DMS 273 treated with DMSO at 0.1 percent for 48 hours (cell line): ENCODE measurements at places on chromosomes 1 and 21.

- DNase-seq, result no peak
Measured at GRCh38 chr1:98130408-98130807, 209.6 kb upstream of the DPYD start.

- DNase-seq, result no peak
Measured at GRCh38 chr1:116392717-116393404, 19.8 kb downstream of the ATP1A1 start.

DNA sequence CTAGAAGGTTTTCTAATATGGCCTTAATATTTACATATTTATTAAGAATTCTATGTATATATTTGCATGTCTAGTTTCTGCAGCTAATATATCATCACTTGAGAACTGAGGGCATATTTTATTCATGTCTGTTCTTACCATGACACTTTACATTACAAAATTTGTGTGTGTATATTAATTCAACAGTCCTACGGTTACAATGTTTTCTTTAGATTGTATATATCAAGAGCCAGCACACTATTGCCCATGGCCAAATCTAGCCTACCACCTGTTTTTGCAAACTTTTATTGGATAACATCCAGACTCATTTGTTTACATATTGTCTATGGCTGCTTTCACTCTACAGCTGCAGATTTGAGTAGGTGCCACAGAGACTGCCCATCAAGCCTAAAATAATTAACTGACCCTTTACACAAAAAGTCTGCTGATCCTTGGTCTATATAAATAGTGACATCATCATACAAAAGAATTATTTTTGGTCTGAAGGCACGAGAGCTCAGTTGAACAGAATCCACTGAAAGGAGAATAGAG is 577.4 kb upstream of the PBX1 start:
- DNase-seq, result no peak

DNA sequence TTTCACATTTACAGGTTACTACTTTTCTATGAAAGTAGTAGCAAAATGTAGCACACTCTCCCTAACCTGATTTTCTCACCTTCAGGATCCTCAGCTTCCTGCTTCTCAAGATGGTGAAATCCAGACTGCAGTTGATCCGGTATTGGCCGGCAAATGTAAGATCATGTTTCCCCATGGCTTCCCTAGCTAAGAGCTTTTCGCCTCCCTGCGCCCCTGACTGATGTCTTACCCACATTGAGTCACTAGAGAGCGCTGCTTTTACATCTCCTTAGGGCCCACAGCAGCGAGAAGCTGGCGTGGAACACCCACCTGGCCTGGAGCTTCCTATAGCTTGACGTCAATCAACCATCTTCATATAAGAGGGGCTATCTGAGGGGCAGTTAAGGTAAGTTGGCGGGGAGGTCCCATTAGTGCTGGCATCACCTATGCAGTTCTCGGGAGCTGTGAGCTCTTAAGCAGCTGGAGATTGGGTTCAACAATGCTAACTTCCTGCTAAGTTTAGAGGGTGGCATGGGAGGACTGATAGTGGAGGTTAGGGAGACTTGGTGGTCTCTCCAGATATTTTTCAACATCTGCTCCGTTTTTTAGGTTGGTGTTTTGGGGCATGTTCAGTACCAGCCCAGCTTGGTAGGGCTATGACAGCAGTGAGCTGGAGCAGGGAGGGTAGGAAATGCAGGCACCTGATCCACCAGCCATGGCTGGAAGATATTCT is 5.5 kb downstream of the PTPN7 start:
- peak; percentile 69 for DNase-seq

GRCh38 chr1:90862782-90863181 is 145.7 kb upstream of the BARHL2 start:
- DNase-seq, result no peak

- DNase-seq, result no peak
Measured at GRCh38 chr1:91647061-91647460, 146.4 kb downstream of the CDC7 start.

DNA sequence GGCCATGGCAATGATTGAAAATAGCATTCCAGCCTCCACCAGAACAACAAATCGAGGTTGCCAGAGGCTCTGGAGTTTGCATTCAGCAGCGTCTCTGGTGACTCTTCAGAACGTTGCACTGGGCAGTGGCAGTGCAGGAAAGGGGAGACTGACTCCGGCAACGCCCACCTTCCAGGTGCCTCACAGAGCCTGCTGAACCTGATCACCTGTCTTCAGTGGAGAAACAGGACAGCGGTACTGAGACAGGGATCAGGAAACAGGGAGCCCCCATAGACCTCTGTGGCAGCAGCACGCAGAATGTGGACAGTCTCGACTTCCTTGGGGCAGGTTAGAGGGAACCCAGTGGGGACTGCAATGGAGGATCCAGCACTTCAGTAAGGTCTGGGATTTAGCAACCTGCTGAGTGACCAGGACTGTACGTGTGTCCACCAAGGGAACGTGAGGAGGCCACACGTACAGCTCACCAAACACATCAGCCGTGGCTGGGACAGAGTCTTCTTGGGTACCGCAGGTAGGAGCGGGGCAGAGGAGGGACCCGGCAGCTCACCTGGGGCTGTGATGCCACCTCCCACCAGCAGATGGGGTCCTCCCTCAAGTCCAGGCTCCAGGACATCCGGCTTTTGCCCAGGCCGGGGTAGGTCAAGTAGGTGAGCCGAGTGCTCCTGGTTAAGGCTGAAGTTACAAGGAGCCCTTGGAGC is 128.6 kb downstream of the PRDM2 start:
- DNase-seq, result no peak

DNA sequence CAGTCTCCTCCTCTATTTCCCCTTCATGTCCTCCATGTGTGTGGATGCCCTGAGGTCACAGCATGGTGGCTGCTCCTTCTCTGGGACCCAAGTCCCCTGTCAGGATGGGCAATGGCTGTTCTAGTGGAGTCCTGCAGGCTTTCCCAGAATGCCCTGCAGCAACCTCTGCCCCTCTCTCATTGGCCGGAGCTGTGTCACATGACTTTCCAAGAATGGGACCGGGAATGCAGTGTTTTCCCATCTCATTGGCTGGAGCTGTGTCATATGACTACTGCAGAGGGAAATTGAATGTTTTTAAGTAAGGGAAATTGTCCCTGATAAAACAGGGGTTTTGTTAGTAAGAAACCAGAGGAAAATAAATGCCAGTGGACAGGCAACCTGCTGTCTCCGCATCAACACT is 365.9 kb downstream of the PTPRU start:
- DNase-seq, result no peak

DNA sequence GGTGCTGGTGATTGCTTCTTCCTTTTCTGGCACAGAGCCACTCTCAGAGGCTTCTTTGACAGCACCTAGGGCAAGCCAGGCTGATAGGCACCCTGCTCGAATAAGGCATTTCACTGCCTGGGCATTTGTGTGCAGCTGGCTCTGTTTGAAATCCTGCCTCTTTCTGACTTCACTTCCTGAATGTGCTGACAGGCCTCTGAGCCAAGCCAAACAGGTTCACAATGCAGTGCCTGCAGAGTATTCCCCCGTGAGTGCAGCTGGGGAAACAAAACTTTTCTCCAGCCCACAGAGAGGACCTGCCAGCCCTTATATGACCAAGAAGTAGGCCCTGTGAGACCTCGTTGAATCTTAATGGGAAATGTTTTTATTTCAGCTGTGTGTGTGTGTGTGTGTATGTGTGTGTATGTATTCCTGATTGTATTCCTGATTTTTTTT is 10.4 kb downstream of the JUN start:
- DNase-seq, result no peak

DNA sequence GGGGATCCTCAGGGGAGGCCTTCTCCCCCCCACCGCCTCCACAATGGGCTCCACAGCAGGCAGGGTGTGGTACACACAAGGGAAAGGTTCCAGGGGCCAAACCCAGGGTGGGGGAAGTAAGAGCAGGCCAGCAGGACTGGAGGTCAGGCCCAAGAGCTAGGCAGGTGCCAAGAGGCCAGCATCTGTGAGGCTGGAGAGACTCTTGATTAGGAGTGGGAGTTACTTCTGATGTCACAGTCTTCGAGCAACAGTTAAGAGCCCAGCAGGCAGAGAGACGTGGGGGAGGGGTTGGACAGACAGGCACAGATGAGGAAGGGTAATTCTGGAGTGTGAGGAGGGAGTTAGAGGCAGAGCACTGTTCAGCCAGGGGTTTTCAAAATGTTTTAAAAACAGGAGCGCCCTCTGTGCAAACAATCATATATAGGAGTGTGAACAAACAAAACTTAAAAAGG is 55.8 kb downstream of the SLC9A1 start:
- no peak for DNase-seq

GRCh38 chr1:219490566-219490965 is 122.3 kb downstream of the ZC3H11B start:
- DNase-seq, result no peak

GRCh38 chr1:104028416-104029035 is 278.8 kb downstream of the AMY1C start:
- no peak for DNase-seq

- DNase-seq, result no peak
Measured at GRCh38 chr1:206779638-206780037, 7.3 kb upstream of the IL10 start.

DNA sequence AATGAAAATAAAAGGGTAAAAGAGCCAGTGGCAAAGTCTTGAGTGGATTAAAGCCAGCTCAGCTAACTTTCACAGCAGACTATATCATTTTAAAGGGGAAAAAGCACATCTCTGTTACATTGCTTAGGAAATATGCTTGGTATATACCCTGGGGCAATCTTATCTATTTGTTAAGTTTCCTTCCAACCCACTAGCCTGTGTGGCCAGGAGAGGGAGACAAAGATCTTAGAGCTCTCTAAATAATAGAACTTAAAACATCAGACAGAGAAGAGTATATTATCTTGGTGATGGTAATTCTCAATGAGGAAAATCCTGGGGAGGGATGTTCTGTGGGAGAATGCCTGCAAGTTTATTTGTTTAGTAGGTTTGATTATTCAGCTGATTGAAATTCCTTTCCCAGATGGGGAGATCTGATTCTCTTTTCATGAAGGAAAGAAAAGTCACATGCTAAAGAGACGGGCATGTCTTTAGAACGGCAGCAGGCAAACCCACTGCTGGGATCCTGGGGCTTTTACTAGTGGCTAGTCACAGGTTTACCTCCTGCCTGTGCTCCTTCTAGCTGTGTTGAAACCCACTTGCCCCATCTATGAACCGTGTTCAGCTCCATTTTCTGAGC is 3.6 kb downstream of the KCNE2 start:
- DNase-seq, result peak; percentile 6

DNA sequence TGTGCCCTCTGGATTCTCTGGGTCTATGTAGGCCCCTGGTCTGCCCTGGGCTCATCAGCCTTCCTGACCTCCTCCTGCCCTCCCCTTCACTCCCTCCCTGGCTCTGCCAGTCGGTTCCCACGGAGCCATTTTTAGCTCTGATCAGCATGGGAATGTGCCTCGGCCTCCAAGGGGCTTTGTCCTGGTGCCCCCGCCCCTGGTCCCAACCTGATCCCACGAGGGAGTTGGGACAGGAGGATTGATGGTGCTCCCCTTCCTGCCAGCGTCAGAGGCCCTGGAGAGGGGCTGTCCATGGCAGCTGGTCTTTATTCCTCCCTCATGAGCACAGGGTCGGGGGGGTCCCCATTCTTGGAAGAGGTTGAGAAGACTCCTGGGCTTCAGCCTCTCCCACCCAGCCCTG is 24.9 kb downstream of the ETNK2 start:
- DNase-seq, result no peak

GRCh38 chr1:41631971-41632370 is 147.5 kb upstream of the EDN2 start:
- no peak for DNase-seq

DNA sequence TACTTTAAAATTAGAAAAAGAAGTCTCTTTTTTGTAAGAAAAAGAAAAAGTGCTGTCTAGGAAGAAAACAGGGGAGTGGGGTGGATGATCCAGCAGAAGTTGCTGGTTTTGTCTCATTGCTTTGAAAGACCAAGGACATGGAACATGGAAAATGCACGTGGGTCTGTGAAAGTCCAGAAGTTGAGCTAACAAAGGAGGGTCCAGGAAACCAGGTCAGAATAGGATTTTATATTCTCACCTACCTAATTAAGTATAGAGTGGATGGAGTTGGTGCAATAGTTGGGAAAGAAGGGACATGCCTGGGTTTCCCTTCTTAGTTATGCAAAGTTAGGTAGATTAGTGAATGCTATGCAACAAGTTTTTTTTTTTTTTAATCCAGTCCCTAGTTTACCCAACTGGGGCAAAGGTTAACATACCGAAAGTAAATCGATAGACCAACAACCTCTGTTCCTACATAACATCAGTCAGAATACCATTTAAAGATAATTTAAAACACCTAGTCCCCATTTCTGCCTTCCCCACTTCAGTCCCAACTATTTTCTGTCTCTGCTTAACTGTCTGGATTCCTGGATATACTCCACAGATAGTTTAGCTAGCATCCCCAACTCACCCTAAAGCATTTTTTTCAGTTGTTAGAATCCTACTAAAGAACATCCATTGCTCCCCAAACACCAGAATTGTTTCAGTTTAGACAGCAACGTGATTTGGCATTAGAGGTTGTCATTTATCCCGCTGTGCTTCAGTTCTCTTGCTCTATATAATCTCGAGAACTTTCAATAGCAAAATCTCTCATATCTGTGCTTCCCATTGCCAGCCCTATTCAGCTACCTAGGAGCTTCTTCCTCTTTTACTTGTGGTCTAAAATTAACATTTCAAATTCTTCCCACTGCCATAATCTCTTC is 105.7 kb upstream of the PLPPR5 start:
- no peak for DNase-seq

DNA sequence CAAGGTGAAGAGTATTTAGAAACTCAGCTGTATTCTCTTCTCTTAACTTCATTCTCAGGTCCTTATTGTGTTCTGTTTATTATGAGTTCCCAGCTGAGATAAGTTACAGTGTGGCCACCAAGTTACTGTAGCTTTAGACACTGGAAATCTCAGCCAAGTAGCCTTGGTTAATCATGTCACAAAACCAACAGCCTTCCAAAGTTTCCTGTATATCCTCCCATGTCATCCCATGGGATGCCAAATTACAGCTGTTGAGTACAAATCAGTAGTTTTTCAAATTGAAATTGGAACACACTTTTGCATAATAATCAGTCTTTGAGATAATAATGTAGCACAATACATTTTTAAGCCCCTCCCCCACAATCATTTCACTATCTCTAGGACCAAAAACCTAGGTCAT is 10.7 kb downstream of the ADAMTS5 start:
- DNase-seq, result no peak

DNA sequence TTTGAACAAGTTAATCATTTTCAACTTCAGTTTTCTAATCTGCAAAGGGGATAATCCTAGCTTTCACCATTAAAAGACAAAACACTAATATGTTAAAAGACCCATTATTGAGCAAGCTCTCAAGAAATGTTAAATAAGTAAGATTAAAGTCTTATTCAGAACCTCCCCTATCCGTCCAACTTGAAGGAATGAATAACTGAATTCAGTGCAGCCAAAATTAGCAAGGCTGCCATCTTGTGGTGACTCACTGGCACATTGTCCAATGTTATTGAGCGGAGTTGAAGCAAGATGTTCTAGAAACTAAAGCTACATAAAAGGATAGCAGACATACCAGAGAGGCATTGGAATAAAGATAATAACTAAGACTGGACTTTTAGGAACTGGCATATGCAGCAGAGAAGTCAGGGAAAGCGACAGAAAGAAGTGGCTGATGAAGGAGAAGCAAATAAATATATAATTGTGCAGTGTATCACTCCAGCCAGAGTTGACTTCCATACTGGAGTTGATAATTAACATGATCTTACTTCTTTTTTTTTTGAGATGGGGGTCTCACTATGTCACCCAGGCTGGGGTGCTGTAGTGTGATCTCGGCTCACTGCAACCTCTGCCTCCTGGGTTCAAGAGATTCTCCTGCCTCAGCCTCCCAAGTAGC is 8.2 kb upstream of the CAP1 start:
- peak; percentile 99 for DNase-seq

- DNase-seq, result no peak
Measured at GRCh38 chr21:18764720-18765119, 361.1 kb upstream of the TMPRSS15 start.

- DNase-seq, result no peak
Measured at GRCh38 chr1:212651521-212651920, 43.0 kb downstream of the ATF3 start.
